NAMALWA (cell line): ENCODE measurements at places on chromosomes 6 and 20.
A peak's percentile ranks its signal among the peaks of the same experiment; 100 is the strongest.

GRCh38 chr20:57030611-57031600 is 235.5 kb downstream of the BMP7 start:
- DNase-seq = no peak

- no peak for DNase-seq
These were observed 137.8 kb upstream of the SPACA1 start for GRCh38 chr6:87909849-87910248.

DNA sequence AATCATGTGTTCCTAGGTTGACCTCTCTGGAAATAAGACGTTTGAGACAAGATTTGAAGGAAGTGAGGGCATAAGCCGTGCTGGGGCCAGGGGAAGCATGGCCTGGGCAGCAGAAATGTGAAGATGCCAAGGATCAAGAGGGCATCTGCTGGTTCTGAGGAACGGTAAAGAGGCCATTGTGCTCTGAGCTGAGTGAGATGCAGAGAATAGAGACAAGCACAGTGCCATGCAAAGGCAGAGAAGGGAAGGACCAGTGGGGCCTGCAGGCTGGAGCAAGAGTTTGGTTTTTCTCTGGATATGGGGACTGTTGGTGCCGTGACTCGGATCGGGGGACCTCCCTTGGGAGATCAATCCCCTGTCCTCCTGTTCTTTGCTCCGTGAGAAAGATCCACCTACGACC is 50.8 kb downstream of the SMPDL3A start:
- no peak for DNase-seq

GRCh38 chr6:31952140-31952805 is 6.4 kb downstream of the CFB start:
- DNase-seq = no peak

- DNase-seq = peak; percentile 39
These were observed 600 bp downstream of the XPO5 start for GRCh38 chr6:43575105-43575771.

GRCh38 chr20:21995461-21995860 is 290.0 kb downstream of the PAX1 start:
- no peak for DNase-seq

DNA sequence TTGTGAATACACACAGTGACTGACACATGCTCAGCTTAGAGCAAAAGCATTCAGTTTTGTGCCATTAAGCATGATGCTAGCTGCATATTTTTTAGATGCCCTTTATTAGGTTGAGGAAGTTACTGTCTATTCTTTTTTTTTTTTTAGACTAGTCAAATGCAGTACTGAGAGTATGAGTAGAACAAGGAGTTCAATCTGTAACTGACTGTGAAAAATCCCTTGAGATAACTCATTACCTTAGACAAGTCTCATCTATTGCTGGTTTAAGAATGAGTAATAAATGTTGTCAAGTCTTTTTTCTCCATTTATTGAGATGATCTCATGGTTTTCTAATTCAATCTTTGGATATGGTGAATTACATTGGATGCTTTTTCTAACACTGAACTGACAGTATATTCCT is 23.2 kb downstream of the AHI1 start:
- no peak for DNase-seq

- DNase-seq = no peak
These were observed 43.4 kb upstream of the CDYL start for GRCh38 chr6:4732691-4733315.

DNA sequence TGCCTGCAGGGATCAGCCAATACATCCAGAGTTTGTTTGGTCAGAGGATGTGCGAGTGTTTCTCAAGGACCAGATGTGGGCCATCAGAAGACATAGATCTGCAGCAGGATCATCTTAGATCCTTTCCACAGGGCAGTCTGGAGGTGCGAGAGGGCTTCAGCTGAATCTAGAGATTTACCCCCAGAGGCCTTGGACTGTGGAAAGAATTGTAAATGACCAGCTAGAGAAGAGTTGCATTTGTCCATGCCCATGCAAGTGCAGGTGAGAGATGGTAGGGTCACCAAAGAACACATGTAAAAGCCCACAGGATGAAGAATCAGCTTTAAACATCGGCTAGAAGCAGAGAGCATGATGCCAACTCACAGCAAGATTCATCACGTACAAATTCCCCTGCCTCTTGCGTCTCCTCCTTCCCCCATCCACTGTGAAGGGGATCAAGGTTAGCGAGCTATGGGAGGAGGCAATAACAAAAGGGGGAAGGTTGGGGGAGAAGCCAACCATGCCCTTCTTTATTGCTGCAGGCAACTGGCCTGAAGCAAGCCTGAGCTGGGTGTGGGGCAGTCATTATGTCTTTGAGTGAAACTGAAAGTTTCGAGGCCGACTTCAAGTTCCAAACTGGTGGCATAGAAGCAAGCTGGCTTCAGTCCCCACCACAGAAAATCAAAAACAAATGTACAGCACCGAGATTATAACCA is 83.5 kb downstream of the SCML4 start:
- no peak for DNase-seq

GRCh38 chr6:15129887-15130286 is 116.0 kb upstream of the JARID2 start:
- no peak for DNase-seq

- no peak for DNase-seq
These were observed 14.3 kb upstream of the TAGAP start for GRCh38 chr6:159059141-159059540.

DNA sequence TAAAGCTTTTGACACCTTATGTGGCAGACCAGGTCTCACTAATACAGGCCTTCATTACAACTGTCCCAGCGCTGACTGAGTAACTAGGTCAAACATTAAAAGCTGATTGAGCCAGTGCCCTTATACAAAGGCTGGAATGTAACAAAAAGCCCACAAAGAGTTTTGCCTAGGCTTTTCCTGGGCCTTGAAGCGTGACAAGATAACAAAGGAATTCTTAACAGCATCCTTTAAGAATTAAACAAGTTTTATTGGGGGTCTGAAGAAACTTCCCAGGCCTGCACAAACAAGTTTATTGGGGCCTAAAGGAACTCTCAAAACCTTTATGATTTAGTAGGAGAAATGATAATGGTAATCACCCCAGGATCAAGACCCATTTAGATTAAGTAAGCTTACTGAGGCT is 267.6 kb upstream of the FAM83B start:
- DNase-seq = no peak

- no peak for DNase-seq
These were observed 72.1 kb downstream of the MAP3K5 start for GRCh38 chr6:136720045-136720770.

DNA sequence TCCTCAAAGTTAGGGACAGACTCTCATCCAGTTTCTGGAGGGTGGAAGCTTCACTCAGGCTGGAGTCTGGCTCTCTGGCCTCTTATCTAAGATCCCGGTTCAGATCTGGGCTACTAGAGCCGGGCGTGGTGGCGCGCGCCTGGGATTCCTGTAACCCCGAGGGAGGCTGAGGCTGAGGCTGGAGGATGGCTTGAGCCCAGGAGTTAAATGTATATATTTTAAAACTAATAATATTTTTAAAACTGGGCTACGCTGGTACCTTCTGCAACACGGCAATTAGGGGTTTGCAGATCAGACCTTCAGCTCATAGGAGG is 710 bp upstream of the ZNF343 start:
- DNase-seq = no peak

- DNase-seq = no peak
These were observed 7.5 kb downstream of the SNX5 start for GRCh38 chr20:17960927-17961586.

GRCh38 chr6:51842804-51843378 is 244.5 kb downstream of the PKHD1 start:
- DNase-seq = no peak

- no peak for DNase-seq
These were observed 17.9 kb downstream of the DSTN start for GRCh38 chr20:17587824-17588223.

DNA sequence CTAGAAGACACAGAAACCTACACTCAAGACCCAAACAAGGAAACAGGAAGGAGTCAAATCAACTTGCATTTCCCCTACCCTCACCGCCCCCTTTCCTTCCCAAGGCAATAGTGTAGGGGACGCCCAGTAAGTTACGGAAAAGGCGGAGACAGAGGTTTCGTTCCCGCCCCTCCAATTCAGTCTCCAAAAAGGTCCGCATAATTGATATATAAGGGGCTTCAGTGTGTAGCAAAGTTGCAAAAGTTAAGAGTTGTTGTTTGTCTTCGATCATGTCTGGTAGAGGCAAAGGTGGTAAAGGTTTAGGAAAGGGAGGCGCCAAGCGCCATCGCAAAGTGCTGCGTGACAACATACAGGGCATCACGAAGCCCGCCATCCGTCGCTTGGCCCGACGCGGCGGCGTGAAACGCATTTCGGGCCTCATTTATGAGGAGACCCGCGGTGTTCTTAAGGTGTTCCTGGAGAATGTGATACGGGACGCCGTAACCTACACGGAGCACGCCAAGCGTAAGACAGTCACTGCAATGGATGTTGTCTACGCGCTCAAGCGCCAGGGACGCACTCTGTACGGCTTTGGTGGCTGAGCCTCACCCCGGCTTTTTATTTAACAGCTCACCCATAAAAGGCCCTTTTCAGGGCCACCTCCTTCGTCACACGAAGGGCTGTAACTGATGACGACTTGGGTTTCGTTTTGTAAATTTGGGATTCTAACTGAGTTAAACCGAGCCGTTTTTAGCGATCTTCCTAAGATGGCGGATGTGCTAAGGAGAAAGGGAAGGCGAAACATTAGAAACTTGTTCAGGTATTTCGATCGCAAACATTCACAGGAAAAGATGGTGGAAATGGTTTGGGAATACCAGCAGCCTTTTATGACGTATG is 124.6 kb upstream of the BTN3A2 start:
- DNase-seq = peak; percentile 74

DNA sequence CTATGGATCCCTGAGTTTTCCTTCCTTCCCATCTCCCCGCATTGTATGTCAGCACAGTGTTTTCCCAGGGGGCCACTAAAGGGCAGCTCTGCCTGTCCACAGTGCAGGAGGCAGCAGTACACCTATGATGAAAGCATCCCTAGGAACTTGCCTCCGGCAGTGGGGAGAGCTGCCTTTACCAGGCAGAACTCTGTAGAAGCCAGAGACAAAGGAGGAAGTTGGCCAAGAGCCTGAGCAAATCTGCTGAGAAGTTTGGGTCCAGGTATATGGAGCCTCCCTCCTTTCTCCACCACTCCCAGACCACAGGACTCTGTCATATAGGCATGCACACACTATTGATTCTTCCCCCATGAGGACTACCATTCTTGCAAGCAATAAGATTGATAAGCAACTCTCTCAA is 282.7 kb downstream of the TBC1D7 start:
- no peak for DNase-seq

DNA sequence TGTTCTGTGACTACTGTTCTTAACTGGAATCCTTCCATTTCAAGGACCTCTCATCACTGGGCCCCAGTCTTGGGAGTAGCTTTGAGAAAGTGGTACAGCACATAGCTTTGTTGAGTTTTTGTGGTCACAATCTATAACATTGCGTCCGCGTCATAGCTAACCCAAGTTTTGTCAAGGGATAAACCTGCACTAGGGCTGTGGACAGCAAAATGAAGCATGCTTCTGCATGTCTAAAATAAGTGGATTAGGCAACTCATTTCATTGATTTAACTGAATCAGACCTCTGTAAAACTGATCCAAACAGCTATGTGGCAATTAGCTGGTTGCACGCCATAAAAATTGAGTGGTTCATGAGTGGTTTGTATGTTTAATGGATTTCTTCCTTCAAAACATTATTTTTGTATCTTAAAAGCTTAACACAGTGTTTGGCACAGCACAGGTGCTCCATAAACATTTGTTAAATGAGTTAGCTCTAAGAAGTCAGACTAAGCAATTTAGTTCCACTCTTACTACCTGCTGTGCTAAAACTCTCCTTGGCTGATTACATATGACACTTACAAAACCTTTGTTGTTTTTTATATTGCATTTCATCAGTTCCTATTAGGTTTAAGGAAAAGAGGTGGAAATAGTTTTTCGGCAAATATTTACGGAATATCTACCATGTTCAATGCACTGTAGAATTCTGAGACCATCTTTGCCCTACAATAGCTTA is 160.3 kb upstream of the ATXN1 start:
- no peak for DNase-seq

- peak; percentile 31 for DNase-seq
These were observed 37.4 kb downstream of the ANGPT4 start for GRCh38 chr20:878511-879307.

DNA sequence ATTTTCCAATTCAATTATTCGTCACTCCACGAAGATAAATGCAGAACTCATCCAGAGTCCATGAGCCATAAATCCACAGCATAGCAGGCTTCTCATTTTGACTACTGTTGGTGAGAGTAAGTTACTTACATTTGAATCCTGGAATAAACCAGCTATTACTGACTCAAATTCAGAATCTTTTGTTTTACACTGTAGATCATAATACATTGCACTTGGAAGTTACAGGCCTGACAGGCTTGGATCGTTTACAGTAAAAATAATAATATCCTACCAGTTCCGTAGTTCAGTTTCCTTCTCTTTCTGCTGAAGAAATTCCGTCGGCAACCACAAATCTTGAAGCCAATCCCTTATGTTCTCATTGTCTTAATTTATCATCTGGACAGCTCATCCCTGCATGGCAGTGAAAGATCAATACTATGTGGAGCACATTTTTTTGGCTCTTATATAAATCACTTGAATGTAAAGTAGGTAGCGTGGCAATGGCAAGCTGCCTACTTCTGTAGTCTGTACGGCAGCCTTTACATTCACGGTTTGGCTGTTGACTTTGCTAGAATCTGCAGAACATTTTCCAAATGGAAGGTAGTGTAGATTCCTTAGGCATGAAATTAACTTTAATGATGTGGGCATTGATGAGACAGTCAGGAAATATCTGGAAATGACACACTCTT is 142.9 kb downstream of the WDR27 start:
- no peak for DNase-seq

DNA sequence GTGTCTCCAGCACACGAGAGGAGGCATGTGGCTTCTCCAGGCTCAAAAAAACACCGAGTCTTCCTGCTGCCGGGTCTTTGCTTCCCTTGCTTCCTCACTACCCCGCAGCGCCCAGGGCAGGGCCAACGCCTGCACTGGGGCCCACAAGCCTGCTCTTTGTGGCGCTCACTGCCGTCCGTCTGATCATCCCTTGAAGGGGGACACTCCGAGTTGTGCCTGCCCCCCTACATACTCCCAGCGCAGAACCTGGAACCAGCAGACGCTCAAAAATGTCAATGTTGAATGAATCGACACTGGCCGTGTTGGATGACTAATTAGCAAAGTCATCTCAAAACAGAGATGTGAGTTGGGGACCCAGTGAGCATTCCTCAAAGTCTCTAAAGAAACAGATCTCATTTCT is 8.1 kb upstream of the ARFGAP1 start:
- no peak for DNase-seq

DNA sequence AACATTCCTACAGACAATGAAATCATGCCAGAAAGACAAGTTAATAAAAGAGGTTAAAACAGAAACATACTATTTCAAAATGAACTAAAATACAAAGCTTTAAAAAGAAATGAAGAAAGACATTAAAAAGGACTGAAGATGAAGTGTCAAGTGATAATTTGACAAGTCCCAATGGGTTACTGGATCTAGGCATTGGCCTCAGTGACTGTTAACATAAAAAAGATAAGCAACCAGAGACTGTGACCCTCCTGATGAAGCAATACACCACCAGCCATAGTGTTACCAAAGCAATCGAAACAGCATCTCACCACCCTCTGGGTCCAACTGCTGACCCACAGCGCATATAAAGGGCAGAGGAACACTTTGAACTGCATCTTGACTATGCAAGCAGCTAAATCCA is 130.3 kb downstream of the FIG4 start:
- no peak for DNase-seq

- no peak for DNase-seq
These were observed 25.5 kb upstream of the L3MBTL3 start for GRCh38 chr6:129992881-129993280.
